ENCODE measurements at places on chromosomes 11 and 22.

DNA sequence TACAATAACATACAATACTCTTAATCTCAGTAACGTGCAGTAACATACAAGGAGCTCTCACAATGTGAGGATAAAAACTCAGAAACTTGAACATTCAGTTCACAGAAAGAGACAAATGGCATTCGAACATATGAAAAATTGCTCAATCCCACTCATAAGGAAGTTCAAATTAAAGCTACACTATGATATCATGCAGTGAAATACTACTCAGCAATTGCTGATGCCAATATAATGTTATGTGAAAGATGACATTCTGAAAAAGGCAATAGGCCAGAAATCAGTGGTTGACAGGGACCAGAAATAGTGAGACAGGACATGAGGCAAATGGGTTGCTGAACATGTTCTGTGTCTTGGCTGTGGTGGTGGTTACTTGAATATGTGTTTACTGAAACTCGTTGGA is 33.7 kb upstream of the PITPNB start:
- no peak for DNase-seq

- no peak for DNase-seq
Measured at GRCh38 chr11:75151346-75152047, 590 bp downstream of the SLCO2B1 start.

DNA sequence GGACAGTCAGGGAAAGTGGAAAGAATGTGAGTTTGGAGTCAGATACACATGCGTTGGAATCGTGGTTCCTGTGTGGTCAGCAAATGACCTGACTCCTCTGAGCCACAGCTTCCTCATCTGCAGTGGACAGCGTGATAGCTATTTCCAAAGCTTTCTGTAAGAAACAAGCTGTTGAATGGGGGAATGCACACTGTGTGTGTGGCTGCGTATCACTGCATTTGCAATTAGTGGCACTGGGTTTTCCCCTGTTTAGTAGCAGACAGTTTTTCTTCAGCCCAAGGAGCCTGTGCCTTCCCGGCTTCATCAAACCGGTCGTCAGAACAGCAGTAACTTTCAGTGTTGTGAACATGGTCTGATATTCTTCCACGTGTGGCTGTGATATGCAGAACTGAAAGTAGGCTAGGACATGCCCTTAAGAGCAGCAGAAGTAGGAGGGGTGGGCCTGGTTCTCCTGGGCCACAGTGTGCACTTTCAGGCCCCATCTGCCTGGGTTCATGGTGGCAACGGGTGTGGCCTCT is 121.5 kb downstream of the RRAS2 start:
- no peak for DNase-seq

DNA sequence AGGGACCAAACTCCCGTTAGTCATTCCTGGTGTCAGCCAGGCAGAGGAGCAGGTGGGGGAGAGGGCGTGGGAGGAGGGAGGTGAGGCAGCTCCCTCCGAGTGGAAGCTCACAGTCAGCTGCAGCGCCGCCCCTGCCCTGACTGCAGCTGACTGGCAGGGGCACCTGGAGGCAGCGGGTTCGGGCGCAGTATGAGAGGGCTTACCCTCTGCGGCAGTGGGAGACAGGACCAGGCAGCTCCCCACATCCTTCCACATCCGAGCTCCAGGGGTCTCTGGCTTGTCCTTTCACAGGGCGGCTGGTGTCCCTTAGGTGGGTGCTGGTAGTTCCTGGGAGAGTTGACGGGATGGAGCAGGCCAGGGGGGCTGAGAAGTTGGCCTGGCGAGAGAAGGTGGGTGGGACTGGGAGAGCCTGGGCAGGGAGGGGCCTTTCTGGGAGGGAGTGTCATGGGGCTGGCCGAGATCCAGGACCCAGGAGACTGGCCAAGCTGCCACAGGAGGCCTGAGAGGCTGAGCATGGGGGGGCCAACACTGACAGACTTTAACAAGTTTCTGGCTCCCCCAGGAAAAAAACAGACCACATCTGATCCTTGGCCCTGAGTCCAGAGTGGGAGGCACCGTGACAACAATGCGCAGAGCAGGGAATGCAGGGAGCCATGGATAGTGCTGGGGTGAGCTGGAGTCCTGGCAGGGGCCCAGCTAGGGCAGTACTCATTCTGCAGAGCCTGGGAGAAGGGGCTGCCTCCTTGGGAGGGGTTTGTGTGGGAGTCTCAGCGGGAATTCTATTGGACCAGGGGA is 4.9 kb downstream of the ADORA2A start:
- no peak for DNase-seq

GRCh38 chr11:75812542-75813040 is 2.4 kb upstream of the UVRAG start:
- no peak for DNase-seq

GRCh38 chr11:78815831-78816230 is 241.2 kb upstream of the NARS2 start:
- no peak for DNase-seq

DNA sequence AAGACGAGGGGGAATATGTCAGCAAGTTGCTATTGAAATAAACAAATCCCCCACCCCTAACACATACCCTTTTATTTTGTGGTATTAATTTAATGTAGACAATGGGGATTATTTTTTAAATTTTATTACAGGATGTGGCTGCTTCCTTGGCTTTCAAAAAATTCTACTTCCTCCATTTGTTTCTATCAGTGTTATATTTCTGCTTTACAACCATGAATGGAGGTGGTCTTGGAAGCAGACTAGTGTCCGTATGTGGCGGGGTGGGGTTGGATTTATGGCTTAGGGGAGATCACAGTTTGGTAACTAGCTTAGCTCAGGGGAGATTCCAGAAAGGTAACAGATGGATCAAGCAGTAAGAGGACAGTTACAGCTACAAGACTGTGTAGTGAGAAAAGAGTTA is 39.3 kb upstream of the PICALM start:
- no peak for DNase-seq

- no peak for DNase-seq
Measured at GRCh38 chr11:106424111-106424510, 346.6 kb downstream of the AASDHPPT start.

- no peak for DNase-seq
Measured at GRCh38 chr11:47861728-47862127, 13.6 kb upstream of the NUP160 start.

GRCh38 chr11:62472063-62472884 is 53.4 kb downstream of the SCGB1A1 start:
- DNase-seq = no peak

- peak; percentile 6 for DNase-seq
Measured at GRCh38 chr11:122852074-122852795, 13.9 kb downstream of the CRTAM start.

DNA sequence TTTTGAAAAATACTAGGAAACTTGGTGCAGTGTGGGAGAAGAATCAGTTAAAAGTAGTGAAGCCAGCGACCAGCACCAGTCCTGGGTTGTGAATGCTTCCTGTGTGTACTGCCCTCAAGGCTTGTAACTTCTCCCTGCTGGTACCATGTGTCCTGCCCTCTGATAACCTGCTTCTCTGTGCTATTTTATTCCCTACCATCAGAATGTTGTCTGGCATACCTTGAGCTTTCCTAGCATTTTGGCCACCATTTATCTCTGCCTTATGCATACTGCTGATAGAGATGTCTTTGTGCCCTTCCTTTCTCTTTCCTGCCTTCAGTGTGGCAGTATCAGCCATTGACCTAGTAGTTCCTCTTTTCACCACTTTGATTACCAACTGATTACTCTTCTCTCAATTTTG is 2.0 kb downstream of the GTF2H1 start:
- DNase-seq = no peak

DNA sequence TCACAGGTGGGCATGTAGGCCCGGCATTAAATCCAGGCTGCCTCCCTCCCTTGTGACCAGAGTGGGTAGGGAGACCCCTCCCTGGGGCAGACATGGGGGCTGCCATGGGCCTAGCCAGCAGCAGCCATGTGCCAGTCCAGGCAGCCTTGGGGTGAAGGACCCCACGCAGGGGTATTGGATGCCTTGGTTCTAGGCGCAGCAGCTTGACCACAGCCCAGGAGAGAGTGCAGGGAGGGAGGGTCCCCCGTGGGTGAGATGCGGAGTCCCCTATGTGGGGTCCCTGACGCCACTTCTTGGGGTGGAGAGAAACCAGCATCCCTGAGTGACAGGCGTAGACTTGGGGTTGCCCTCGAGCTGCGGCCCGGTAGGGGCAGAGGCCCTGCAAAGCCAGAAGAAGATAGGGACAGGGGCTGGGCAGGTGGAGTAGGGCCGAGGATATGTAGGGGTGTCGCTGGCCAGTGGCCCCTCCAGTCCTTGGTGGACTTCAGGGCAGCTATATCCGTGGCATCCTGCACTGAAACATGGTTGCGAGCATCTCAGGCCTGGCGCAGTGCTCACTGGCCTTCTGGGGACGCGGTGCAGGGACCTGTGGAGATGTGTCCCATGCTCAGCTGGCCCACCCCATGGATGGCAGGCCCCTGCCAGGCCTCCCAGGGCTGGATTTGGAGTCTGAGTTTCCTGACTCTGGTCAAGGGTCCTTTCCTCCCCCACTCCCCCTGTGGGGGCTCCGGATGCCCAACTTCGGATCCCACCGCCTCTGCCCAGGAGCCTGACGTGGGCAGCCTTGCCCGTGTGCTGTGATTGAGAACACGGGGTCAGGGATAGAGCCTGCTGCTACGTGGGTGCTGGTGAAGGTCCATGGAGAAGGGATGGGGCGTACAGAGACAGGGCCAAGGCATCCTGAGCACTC is 1179.8 kb downstream of the BRD1 start:
- no peak for DNase-seq

DNA sequence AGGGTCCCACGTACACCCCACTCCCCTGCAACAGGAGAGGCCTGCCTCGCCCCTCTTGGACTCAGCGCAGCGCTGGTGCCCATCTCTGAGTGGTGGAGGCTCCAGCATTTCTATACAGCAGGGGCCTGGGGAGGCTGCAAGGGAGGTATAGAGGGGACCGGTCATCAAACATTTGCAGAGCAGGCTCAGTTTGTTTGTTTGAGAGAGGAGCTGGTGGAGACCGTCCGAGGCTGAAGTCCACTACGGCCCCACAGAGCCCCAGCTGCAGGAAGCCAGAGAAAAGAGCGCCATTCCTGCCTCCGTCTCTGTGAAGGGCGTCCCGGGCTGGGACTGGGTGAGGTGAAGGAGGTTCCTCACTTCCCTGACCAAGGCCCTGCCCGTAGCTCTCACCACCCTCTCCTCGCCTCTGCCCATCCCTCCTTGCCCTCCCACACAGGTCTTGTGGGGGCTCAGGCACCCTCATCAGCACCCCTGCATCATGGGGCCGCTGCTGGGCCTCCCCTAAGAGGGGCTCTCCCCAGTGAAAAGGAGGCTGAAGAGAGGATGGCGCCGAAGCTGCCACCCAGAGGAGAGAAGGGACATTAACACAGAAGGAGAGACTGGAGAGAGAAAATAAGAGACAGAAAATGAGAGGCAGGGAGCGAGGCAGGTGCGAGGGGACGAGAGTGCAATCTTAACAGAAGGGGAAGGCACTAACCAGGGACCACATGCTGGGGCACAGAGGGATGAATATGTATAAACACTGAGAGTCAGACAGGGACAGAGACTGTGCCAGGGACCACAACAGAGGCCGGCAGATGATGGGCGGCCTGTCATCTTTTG is 24.5 kb downstream of the RPUSD4 start:
- DNase-seq = no peak

DNA sequence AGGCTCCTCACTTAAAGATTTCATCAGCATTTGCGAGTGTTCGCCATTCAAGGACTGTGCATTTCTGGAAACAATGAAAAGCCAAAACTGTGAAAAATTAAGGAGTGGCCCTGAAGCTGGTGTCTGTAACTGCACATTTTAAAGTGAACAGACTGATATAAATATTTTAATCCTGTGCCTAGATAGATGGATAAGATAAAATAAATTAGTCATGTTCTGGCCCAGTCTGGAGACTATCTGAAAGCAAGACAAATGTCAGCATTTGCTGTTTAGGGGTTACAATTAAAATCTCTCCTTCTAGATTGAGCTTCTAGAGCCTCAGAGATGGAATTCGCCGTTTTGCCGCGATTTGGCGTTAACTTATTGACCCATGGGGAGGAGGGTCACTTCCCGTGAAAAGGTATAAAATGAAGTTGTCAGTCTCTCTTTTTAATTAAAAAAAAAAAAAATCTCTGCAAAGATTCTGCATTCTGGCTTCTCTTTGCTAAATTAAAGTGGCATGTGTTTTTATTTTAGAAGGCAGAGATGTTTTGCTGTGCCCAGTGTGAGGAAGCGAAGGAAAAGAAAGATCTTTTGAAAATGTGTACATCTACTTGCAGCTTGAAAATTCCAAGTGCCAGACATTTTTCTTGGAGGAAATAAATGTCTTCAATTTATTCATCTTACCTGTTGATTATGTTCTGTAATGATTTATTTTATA is 79.7 kb upstream of the WNT7B start:
- no peak for DNase-seq

DNA sequence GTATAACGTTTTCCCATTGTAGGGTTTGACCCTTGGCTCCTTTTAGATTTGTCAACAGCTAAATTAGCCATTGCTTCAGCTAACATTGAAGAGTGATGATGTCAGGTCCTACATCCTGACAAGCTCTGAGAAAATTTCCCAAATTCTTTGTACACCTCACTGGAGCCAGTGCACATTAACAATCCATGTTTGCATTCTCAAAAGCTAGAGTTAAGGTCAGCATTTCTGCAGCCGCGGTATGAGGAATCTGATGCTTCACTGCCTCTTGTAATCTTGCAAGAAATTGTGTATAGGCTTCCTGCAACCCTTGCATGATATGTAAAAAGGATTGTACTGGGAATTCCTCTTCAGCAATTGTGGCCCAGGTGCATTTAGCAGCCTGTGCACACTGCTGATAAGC is 33.1 kb upstream of the NCAM1 start:
- DNase-seq = no peak

DNA sequence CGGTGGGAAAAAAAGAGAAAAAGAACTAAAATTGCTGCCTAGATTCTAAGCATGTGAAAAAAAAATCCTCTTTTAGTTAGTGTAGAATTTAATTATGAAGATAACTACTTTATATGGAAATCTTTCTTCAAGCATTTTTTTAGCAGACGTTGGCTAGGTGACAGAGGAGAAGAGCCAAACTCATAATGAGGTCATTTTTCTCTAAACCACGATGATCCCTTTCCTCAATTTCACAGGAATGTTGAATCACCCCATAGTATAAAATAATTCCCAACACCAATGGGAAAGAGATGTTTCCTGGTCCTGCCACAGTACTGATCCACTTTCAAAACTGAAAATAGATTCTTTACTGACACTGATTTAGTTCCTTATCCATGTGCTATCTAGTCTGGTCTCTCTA is 319.8 kb downstream of the DLG2 start:
- DNase-seq = no peak

DNA sequence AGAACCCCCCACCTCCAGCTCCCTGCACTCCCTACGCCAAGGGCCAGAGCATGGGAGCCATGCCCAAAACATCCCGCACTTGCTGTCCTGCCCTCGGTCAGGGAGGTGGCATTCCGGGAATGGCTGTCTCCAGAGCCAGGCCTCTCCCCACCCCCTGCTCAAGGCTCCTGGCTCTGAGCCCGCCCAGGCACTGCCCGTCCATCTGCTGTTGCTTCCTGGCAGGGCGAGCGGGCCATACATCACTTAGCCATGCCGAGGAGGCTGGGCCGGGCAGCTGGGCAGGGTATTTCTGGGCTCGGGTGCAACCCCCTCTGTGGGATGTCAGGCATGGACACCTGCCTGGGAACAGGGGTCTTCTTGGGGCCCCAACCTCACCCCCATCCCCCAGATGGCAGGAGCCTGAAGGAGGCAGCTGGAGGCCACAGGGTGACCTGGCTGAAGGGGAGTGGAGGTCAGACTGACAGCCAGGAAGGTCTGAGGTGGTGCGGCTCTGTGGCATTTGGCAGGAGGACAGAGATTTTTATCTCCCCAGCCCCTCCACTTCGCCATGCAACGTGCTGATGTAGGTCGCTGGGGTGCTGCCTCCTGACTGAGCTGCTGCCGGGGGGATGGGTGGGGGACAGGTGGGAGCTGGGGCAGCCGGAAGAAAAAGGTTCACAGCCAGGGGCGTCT is 8.7 kb upstream of the CABP7 start:
- DNase-seq = no peak

GRCh38 chr22:44733426-44734106 is 18.8 kb upstream of the ARHGAP8 start:
- DNase-seq = no peak
